ENCODE measurements at places on chromosomes 4 and X. TPM values are rescaled to one million over a fixed set of nuclear protein-coding genes. Genes with fewer than 3 reads are reported as not detected.

DNA sequence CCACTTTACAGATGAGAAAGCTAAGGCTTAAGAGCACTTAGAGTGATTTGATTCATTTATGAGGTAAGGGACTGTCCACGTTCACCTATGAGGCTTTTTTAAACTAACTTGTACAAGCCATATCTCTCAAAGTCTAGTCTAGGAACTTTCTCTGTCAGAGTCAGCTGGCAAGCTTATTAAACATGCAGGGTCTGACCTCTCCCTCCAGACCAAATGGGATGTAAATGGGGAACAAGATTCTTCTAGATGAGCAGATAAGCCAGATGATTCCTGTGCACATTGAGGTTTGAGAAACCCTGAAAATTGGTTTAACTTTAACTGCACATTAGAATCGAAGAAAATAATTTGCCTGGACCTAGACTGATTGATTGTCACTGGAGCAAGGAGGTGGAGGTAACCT lies 160.0 kb upstream of the SPRY1 start:
- DNase-seq = no peak

DNA sequence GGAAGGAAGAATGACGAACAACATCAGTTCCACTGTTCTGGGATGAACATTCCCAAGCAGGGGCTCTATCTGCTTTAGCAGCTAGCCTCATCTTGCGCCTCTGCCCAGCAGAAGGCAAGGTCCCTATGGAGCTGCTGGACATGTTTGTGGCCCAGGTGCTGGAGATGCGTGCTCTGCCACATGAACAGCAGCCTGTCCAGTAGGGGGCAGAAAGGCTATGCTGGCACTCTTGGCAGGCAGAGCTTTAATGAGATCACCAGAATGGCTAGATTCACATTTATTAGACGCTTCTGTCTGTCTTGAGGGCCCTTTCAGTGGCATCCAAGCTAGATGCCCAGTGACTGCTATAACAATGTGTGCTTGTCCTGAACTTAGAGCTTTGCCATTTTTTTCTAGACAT lies 1826.0 kb downstream of the STIM2 start:
- peak; percentile 6 for DNase-seq

GRCh38 chr4:124055336-124055735 lies 657.2 kb downstream of the ANKRD50 start:
- DNase-seq = no peak

GRCh38 chr4:177293208-177294033 lies 16.3 kb upstream of the NEIL3 start:
- no peak for DNase-seq

DNA sequence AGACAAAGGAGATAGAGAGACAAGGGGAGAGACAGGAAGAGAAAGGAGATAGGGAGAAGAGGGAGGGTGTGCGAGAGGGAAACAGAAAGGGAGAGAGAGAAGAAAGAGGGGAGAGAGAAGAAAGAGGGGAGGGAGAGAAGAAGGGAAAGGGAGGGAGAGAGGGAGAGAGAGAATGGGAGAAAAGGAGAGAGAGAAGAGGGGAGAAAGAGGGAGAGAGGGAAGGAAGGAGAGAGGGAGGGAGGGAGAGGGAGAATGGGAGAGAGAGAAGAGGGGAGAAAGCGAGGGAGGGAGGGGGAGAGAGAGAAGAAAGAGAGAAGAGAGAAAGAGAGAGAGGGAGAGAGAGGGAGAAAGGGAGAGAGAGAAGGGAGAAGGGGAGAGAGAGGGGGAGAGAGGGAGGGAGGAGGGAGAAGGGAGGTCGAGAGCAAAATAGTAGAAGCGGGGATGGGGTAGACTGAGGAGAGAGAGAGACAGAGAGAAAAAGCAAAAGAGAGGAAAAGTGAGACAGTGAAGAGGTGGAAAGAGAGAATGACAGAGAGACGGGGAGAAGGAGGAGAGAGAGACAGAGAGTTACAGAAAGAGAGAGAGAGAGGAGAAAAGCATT lies 218.2 kb downstream of the DHRSX start:
- no peak for DNase-seq

GRCh38 chrX:68936608-68937007 lies 107.8 kb downstream of the EFNB1 start:
- peak; percentile 81 for DNase-seq

GRCh38 chr4:65050786-65051185 lies 619.5 kb downstream of the EPHA5 start:
- no peak for DNase-seq

DNA sequence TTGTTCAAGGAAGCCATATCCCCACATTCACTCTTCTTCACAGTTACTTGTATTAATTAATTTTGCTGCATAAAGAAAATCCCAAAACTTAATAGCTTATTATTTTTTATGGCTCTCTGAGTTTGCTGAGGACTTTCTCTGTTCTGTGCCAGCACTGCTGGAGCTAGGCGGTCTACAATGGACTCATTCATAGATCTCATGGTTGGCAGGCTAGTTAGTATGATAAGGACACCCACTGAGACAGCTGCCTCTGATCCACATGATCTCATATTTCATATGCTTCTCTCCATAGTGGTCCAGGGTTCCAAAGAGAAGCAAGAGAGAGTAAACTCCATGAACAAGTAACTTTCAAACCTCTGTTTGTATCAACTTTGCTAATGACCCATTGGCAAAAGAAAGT lies 170.2 kb downstream of the ADGRA3 start:
- no peak for DNase-seq

- DNase-seq = no peak
Observed at GRCh38 chr4:111883557-111883999, 261.7 kb upstream of the FAM241A start.

Gene ERCC6L
- 1.7 TPM for polyA plus RNA-seq

Gene HTN3
- not detected for polyA plus RNA-seq

Gene CSAG2
- not detected for polyA plus RNA-seq

Gene IGSF1
- polyA plus RNA-seq = not detected

Gene SPANXD
- not detected for polyA plus RNA-seq

Measured in fibroblast of lung (primary cell).